ENCODE measurements at places on chromosomes 7 and 10. TPM values are rescaled to one million over a fixed set of nuclear protein-coding genes. Genes with fewer than 3 reads are reported as not detected.

GRCh38 chr7:72706521-72706920 is 121.5 kb downstream of the TYW1B start:
- DNase-seq: no peak

VOPP1 gene
- total RNA-seq: 78.6 TPM

MYO3A gene
- 1.0 TPM for total RNA-seq

GRCh38 chr7:105222953-105223352 is 165.8 kb downstream of the SRPK2 start:
- DNase-seq: no peak

PLCE1 gene
- total RNA-seq: 57.6 TPM

GRCh38 chr10:102652170-102652916 is 8.1 kb downstream of the TRIM8 start:
- DNase-seq: no peak

DNA sequence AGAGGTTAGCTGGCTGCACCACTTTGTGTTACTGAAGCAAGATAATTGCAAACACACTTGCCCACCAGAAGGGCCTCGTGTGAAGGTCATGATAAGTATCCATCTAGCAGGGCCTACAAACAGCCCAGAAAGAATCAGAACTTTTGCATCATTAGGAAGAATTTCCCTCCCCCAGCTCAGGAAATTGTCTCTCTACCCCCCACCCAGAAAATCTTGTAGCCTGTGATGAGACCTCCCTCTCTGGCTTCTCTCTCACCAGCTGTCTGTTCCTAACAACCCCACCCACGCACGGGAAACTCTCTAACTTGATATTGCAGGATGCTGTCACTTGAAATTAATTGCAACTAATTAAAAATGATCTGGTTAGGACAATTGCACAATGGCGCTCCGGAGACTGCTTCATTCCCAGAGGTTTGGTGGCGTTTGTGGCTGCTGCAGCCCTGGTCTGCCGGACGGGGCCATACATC is 34.5 kb downstream of the ZNF503 start:
- no peak for DNase-seq

Measured in left colon (tissue), 2 donors.